Activated naive CD8-positive, alpha-beta T cell treated with anti-CD3 and anti-CD28 coated beads, Interleukin-2, amount 50 U/mL, for 24 hours (primary cell): ENCODE measurements at places on chromosomes 6 and 20.

DNA sequence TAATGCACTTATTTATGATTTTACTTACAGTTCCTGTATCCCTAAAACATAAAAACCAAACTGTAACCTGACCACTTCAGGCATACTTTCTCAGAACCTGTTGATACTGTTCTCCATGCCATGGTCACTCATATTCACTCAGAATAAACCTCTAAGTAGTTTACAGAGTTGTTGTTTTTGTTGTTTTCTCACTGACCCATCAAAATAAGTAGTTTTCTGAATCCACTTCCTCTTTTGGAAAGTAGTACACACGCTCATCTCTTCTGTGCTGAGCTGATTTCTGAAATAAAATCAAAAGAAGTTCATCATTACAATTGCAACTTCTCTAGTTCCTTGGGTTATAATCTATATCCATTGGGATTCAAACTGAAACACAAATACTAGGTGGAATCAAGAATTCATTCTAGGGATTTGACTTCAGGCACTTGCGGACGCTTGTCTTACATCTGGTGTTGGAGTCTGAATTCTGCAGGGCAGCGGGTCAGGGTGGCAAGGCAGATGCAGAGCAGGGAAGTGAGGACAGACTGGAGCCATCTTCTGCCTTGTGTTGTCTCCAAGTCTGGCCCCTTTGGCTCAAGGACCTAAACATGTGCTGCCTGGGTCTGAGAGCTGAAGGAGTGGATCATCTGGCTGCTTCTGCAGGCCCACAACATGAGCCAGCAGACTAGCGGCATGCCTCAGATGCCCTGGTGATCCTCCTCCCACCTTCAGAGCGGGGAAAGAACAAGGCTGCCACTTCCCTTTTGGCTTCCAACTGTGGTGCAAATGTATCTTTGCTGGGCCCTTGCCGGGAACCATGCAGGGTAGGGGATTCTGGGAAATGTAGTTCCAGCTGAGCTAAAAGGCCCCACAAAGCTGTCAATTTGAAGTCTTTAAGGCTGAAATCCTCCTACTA, 167.9 kb upstream of the MYLIP start:
- no peak for DNase-seq
- no peaks in the 10 kb centered on the region for H3K27me3 ChIP-seq
- H3K36me3 ChIP-seq, result no peaks in the 10 kb centered on the region
- H3K4me1 ChIP-seq, result peaks cover 15% of the 10 kb centered on the region
- H3K4me3 ChIP-seq, result no peak overlapping the region

DNA sequence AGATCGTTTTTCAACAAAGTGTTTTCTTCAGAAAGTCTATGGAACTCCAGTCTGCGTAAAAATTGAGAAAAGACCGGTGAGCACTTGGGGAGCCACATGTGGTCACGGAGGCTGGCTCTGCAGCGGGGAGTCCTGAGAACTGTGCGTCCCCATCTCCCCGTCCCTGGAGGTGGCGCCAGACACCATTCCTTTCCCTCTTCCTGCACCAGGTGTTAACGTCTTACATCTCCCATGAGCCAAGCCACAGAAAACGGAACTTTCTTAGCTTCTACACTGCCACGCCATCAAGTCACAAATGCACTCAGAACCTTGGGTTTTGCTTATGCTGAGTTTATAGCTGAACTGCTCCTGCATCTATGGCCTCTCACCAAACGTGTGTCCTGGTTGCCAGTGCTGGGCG, 62.6 kb downstream of the GINS1 start:
- no peak overlapping the region for H3K4me3 ChIP-seq
- no peaks in the 10 kb centered on the region for H3K4me1 ChIP-seq
- DNase-seq, result peak; percentile 42
- no peak overlapping the region for H3K27ac ChIP-seq
- no peaks in the 10 kb centered on the region for H3K27me3 ChIP-seq

GRCh38 chr6:159941286-159942113, 27.4 kb upstream of the IGF2R start:
- peaks cover 4% of the 10 kb centered on the region for H3K27me3 ChIP-seq
- H3K4me3 ChIP-seq, result no peak overlapping the region
- H3K4me1 ChIP-seq, result peaks cover 5% of the 10 kb centered on the region
- peaks cover 2% of the 10 kb centered on the region for H3K36me3 ChIP-seq
- DNase-seq, result peak; percentile 13

GRCh38 chr20:48790473-48791003, 37.3 kb downstream of the PREX1 start:
- no peak overlapping the region for H3K4me3 ChIP-seq
- peaks cover 77% of the 10 kb centered on the region for H3K4me1 ChIP-seq
- DNase-seq, result no peak
- H3K27me3 ChIP-seq, result no peaks in the 10 kb centered on the region

DNA sequence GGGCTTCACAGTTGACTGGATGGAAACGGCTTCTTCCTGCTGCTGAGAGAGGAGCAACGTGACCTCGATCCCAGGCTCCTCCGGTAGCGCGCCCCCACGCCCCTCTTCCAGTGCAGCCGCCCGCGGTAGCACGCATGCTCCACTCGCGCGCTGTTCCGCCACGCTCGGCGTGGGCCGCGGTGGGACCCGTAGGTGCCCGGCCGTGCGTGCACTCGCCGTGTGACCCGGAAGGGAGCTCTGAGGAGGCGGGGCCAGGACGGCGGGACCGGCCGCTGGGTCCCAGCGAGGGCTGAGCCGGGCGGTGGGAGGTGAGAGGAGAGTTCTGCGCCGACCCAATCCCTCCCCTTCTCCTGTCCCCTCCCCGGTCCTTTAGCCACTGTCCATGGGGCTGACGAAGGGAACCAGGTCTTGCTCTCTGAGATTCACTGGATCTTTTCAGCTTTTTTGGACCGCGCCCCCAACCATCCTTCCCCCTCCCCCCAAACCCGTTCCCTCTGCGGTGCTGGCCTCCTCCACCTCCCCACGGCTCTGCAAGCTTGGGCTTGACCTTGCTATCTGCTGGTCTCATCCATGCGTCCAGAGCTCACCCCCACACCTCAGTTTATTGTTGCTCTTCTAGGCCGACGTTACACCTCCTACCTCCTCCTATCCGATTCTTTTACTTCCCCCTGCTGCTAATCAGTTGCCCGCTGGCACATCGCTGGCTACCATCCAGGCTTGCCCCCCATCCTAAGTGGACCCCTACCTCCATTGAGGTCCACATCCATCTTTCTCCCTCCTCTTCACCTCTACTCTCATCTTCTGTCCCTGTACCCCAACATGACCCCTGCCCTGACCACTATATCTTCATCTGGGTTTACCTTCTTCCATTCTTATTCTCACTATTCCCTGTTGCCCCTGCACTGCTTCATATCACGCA, at the start of gene CUL9:
TSS of gene CUL9 (plus strand) at position 255 of the 919 bp plus-strand sequence. CDS start 2,115 bp downstream, outside the sequence.
- H3K27ac ChIP-seq, result peak within 1 kb of the TSS; percentile 86
- H3K4me1 ChIP-seq, result peaks cover 50% of the 10 kb centered on the region
- peak within 1 kb of the TSS; percentile 94 for H3K4me3 ChIP-seq
- H3K36me3 ChIP-seq, result peaks cover 23% of the 10 kb centered on the region
